ENCODE measurements at places on chromosomes 16 and 17.
A peak's percentile ranks its signal among the peaks of the same experiment; 100 is the strongest.

GRCh38 chr16:70429888-70430666, 8.8 kb downstream of the ST3GAL2 start:
- no peak for DNase-seq

GRCh38 chr17:48051706-48052486, 3.7 kb downstream of the NFE2L1 start:
- no peak for DNase-seq

- DNase-seq = no peak
These were observed 12.1 kb upstream of the FOXF1 start for GRCh38 chr16:86498155-86498670.

GRCh38 chr16:55325080-55325447, 1.1 kb downstream of the IRX6 start:
- no peak for DNase-seq

DNA sequence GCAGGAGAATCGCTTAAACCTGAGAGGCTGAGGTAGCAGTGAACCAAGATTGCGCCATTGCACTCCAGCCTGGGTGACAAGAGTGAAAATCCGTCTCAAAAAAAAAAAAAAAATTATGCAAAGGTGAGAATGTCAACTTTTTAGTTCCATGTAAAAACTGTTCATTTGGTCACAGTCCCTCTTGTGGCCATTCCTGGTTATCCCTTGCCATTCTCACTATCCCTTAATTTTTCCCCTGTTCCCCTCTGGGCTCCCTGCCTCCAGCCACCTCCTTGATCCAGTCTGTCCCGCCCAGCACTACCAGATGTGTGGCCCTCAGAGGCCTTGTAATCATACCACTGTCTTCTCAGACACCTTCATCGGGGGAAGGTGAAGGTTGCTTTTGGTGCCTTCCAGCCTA, 23.4 kb downstream of the DCAF7 start:
- DNase-seq = no peak

DNA sequence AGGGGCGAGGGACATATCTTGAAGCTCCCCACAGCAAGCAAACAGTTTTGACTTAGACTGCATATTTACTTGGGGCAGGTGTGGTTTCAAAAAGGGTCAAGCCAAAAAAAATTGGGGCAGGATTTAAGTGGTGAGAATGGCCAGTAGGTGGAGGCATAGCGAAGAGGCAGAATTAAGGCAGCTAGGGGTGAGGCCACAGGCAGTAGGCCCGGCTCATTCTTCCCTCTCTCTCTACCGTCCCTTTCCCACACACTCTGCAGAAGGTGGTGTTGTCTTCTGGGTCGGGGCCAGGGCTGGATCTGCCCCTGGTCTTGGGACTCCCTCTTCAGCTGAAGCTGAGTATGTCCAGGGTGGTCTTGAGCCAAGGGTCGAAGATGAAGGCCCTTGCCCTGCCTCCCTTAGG, 2.6 kb downstream of the SHBG start:
- no peak for DNase-seq

- no peak for DNase-seq
These were observed 24.9 kb downstream of the CDRT15 start for GRCh38 chr17:14211801-14212200.

DNA sequence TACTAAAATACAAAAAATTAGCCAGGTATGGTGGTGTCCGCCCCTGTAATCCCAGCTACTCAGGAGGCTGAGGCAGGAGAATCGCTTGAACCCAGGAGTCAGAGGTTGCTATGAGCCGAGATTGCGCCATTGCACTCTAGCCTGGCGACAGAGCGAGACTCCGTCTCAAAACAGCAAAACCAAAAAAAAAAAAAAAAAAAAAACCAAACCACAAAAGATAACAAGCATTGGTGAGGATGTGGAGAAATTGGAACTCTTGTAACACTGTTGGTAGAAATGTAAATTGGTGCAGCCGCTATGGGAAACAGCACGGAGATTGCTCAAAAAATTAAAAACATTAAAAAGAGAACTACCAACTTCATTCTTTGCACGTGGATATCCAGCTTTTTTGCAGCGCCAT, 119.4 kb downstream of the OR1D5 start:
- no peak for DNase-seq

GRCh38 chr16:50667497-50668367, 13.4 kb downstream of the SNX20 start:
- DNase-seq = no peak

- DNase-seq = no peak
These were observed 5.0 kb downstream of the MLLT6 start for GRCh38 chr17:38709864-38710603.

- no peak for DNase-seq
These were observed 46.8 kb downstream of the CYB561 start for GRCh38 chr17:63399316-63399715.

DNA sequence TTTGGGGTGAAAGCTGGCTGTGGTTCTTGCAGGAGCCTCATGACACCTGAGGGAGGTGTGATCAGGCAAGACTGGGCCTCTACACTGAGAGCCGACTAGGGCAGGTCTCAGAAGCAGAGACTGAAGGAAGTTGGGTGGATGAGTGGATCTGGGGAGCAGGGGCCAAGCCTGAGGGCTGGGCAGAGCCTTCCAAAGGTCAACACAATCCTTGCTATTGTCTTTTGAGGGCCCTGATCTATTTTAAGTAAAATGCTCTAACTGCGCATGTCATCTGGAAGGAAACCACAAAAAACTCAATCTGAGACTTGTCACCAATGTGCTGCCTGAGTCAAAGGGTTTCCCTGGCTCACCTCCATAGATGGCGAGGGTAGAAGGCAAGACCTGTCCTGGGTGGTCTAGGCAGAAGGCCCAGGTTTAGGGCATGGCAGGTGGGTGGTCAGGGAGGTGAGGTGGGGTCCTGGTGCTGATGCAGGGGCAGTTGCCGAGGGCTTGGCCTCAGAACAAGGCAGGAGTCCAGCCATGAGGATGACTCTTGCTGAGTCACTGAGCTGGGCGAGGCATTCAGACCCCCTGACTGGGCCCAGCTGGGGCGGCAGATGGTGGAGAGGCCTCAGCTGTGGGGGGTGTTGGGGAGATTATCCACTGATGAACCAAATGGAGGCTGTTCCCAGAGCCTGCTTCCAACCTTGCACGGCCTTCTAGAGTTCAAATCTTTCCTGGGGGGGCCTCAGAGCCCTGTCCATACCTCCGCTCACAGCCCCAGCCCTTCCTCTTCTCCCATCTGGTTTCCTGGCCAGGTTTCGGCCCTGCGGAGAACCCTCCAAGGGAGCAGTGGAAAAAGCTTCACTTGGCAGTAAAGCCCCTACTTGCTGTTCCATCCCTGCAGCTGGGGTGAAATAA, 5.1 kb downstream of the MVP start:
- DNase-seq = no peak

- DNase-seq = no peak
These were observed 57.9 kb downstream of the NSRP1 start for GRCh38 chr17:30174556-30174955.

- peak; percentile 46 for DNase-seq
These were observed 124.5 kb upstream of the ZFHX3 start for GRCh38 chr16:73172241-73172972.

DNA sequence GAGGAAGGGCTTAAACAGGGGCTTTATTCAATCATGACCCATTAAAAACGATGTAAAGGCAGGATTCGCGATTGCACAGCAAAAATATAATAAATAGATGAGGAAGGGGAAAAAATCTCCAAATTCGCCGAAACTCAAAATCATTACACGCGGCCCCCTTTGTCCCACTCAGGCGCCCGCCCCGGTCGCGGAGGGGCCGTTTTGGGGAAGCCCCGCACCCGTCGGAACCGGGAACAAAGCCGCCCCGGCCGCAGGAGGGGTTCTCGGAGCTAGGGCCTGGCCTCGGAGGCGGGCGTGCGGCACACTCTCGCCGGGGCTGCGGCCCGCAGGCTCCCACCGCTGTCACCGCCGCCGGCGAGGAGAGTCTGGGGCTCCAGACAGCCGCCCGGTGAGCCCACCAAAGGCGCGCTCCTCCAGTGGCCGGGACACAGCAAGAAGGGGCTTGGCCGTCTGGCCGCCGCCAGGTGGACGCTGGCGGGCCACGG, 521 bp downstream of the C16orf87 start:
- DNase-seq = no peak

DNA sequence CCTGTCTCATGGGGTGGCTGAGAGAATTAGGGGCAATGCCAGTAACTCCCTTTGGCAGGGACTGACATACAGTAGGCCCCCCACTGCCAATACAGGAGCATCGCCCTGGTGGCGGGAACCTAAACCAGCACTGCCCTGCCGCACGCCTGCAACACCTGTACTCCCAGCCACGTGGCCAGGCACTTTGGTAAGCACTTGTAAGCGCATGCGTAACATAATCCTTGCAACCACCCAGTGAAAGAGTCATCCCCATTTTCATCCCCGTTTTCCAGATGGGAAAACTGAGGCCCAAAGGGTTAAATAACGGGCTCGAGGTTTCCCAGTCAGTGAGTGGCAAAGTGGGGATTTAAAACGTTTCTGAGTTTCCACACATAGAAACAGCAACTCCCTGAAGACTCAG, 17.5 kb downstream of the SCN4A start:
- DNase-seq = no peak

- no peak for DNase-seq
These were observed 2.7 kb downstream of the B9D1 start for GRCh38 chr17:19359856-19360255.

DNA sequence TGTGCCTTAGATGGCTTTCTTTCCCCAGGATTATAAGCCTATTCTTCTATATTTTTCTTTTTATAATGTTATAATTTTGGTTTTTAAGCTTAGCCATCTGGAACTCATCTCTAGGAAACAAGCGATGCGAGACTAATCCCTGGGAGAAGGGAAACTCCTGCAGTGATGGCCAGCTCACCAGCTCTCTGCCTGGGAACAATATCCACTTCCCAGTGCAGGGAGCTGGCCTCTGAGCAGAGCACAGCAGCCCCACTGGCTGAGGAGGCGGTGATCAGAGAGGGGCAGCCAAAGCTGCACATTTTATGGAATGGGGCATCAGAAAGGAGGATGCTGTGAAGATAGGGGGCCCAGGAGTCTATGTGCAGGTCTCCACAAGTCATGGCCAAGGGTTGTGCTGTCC, 183.3 kb downstream of the LGALS9B start:
- DNase-seq = peak; percentile 18

- DNase-seq = no peak
These were observed 2.4 kb upstream of the FOXL1 start for GRCh38 chr16:86575754-86576557.

DNA sequence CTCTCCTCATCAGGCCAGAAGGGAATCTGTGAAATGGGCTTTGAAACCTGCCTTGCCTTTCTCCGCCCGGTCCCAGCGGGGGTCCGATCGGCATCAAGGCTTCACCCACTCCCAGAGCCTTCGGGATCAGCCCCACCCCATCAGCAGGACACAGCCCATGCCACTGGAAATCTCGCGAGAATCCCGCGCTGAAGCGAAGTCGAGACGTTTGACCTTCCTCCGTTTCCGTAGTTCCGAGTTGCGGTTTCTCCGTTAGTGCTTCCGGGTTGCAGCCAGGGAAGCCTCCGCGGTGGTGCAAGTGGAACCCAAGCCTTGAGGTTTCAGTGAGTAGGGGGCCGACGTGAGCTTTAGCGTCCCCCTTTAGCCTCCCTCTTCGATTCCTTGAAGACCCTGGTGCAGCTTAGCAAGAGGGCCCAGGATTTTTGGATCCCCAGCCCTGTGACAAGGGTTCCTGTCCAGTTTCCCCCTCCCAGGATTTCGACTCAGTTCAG, at the start of gene COASY:
Gene COASY, plus strand, starts transcription at position 252 of the 491 bp plus-strand sequence. CDS start 475 bp downstream, outside the sequence.
- peak; percentile 97 for DNase-seq

- no peak for DNase-seq
These were observed 26.3 kb downstream of the SMTNL2 start for GRCh38 chr17:4610656-4611055.

DNA sequence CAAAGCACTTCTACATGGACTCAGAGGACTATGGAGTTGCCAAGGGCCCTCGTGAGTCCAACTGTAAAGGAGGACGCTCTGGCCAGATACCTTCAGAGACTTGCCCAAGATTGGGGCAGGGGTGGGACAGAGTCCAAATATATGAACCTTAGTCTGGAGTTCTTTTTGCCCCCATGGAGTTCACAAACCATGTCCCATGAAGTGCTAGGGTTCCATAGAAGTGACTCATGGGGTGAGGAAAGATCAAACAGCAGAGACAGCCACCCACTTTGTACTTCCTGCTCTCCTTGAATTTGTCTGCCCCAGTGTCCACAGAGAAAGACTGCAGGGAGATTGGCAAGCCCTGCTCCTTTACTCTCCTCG, 29.0 kb downstream of the SRL start:
- no peak for DNase-seq

GRCh38 chr17:50036455-50037261, 19.3 kb upstream of the ITGA3 start:
- DNase-seq = no peak

- DNase-seq = no peak
These were observed 25.8 kb downstream of the LITAF start for GRCh38 chr16:11560701-11561453.

DNA sequence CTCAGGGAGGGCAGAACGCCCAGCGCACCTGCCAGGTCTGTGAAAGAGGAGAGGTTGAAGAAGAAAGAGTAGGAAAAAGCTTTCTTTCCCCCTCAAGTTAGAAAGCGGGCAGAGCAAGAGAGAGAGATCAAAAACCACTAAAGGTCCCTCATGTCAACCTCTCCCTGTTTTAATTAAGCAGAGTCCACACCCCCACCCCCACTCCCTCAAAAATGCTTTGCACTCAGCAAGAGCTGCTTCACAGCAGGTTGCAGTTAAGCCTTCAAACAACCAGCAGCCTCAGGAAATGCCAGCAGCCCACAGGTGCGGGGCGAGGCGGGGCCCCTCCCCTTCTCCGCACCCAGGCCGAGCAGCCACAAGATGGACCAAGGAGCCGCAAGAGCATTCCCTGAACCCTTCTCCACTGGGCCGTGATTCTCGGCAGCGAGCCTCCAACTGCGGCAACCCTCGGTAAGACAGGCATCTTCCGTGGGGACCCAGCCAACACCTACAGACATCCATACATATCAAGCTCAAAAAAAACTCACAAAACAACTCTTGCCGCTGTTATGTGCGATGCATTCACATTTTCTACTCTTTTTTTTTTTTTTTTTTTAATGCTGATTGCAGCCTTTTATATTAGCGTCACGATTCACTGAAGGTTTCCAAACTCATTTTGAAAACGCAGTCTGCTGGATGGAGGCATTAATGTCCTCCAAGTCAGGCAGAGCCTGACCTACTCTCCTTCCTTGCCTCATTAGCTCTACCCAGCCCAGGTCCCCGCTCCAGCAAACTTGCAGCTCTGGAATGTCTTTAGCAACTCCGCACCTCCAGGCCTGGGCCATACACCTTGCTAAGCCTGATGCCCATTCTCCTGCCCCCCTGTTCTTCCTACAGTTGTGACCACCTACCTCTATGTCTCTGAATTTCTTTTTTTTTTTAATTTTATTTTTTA, 66.1 kb downstream of the AXIN2 start:
- DNase-seq = no peak

- DNase-seq = peak; percentile 40
These were observed 31.5 kb downstream of the SIAH1 start for GRCh38 chr16:48353565-48354163.

- DNase-seq = no peak
These were observed 96.9 kb downstream of the ADCY9 start for GRCh38 chr16:4019371-4019791.

GRCh38 chr17:67139784-67140665, 95.7 kb downstream of the CACNG1 start:
- no peak for DNase-seq

- peak; percentile 28 for DNase-seq
These were observed 14.4 kb downstream of the TTC19 start for GRCh38 chr17:16013943-16014407.

All from amniotic stem cell (primary cell).